Fibroblast of skin of scalp (primary cell): ENCODE measurements at places on chromosomes 2 and 18.

- no peak for DNase-seq
Measured at GRCh38 chr2:198546122-198546521, 741.7 kb downstream of the PLCL1 start.

DNA sequence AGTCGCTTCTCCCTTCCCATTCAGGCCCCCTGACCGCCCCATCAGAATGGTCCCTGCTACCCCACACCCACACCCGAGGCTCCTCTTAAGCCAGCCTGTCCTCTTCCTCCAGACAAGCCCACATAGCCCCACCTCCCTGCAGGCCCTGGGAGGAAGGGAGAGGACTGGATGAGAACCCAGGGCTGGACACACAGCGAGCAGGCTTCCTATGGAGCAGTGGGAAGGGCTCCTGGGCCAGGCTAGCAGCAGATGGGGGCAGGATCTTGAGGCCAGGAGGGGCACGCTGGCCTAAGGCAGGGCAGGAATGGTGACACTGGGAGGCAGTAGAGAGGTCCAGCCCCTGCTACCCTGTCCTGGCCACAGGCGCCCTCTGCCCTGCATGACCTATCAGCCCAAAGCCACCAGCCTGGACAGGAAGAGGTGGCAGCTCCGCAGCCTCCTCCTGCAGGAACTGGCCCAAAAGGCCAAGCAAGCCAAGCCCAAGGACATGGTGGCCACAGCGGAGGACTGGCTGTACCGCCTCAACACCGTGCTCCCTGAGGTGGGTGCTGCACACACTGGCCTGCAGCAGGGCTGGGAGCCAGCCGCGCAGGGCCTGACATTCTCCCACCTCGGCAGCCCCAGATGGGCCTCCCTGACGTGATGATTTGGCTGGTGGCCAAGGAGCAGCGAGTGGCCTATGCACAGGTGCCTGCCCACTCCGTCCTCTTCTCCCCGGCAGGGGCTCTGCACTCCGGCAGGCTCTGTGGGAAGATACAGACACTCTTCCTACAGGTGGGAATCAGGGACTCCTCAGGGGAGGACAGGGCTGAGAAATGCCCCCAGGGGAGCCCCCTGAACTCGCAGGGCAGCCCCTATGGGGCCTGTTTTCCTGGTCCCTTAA, 43.3 kb downstream of the FER1L5 start:
- DNase-seq, result no peak

DNA sequence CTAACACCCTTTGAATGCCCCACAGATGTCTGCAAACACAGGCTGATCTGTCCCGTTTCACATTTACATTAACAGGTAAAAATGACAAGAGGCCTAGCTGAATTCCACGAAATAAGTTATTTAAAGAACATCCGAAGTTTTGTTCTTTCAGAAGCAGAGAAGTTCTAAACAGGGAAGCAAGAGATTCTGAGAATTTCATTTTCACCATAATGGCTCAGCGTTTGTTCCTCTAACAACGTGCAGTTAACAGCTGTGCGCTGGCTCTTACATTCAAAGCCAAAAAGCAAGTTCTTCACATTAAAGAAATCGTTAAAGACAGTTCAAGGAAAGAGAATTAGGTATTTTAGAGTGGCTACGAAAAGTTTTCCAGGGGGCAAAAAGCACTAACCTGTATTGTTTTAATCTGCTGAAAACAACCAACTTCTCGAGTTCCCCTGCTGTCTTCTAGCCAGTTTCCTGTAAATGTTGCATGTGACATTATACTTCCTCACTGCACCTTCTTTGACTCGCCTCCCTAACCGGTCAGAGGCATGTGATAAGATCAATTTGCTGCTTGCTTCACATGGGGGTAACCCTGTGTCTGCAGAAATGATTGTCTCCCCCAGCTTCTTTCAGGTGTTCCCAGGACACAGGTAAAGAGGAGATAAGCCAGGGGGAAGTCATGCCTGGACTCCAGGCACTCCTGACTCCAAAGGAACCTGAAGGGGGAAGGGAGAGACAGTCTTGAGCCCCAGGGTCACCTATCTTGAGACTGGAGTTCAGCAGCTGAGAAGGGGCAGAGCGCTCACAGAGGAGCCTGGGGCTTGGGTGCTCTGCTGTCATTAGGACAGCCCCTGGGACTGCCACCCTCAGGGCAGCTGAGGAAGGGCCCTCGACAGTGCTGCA, 36.8 kb upstream of the WIPF1 start:
- DNase-seq, result no peak

DNA sequence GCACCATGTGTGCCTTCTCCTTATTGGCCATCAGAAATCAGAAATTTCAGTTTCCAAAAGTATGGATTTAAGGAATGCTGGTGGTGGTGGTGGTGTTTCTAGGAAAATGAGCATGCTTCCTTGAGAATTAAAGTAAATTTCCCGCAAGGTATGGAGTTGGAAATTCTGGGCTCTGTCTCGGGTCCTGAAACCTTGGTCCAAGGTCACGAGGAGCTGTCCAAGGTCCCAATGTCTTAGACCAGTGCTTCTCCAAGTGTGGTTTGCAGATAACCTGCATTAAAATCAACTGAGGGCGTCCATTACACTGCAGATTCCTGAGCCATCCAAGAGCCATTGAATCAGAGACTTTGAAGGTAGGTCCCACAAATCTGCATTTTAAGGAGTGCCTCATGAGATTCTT, 210.9 kb upstream of the PKDCC start:
- peak; percentile 53 for DNase-seq

- no peak for DNase-seq
Measured at GRCh38 chr18:63562284-63562683, 20.1 kb downstream of the SERPINB12 start.

DNA sequence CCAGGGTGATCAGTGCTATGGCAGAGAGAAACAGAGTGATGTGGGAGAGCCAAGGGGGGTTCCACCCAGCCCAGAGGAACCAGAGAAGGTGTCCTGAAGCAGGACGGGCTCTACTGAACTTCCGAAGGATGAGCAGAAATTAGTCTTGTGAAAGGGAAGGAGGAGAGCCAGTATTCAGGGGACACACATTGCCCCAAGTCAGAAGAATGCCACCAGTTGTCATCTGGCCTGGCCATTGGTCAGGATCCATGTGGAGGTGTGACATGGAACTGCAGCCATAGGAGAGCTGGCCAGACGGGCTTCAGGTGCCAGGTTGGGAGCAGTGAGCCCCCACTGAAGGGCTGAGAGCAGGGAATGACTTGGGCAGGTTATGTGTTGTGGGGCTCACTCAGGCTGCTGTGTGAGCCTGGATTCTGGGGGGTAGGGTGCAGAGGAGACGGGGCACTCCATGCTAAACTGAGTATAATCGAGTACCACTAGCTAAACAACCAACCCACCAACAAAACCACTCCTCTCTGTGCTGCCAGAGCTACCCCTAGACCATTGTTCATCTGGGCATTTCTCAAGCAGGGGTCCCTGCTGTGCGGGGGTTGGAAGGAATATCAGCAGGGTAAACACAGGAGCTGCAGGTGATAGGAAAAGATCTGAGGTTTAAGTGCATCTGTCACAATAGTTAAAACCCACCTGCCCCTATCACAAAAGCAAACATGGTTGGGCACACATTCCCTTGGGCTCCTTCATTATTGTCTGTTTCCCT, 25.3 kb downstream of the MARCO start:
- no peak for DNase-seq

DNA sequence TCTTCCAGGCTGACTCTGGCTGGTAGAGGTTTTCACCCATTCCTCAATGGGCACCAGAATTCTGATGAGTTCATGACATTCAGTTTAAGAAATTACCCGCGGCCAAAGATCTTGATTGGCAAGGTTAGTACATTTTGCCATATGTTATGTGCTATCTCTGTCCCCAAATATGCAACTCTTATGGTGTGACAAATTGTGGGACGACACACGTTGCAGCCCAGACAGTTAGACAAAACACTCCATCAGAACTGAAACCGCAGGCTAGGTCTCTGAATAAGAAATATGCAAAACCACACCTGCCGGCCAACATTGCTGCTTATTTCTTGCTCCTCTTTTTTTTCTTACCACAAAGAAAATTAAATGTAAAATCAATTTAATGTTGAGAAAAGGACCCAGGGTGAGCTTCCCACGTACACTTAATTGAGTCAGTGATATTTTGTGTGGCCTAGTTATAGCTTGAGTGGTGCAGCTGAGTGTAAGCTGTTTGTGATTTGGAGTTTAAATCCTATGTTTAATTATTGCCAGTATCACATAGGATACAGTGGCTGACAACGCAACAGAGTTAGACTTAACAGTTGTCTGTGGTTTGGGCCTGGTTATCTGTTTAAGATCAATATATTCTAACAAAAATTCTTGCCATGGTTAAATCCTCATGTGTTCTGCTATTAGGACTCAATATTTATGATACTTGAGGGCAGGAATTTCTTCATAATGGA, 35.7 kb upstream of the LTBP1 start:
- no peak for DNase-seq

DNA sequence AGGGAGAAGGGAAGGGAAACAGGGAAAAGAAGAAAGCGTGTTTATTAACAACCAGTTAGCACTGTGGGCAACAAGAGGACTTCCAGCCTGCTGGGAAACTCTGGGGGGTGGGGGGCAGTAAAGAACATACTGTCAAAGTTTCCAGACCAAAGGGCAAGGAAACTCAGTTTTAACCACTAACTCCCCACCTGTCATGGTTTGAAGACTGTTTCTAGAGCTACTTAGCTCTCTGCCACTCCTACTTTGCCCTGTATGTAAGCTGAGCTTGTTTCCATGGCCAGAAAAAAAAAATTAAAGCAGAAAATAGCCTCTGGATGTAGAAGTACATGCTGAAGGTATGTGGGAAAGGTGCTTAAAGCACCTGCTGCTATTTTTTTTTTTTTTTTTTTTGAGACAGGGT, 11.0 kb upstream of the PTPN2 start:
- DNase-seq, result no peak

- peak; percentile 73 for DNase-seq
Measured at GRCh38 chr2:112622528-112622849, 23.2 kb upstream of the SLC20A1 start.

GRCh38 chr2:74528600-74529356, 728 bp downstream of the AUP1 start:
- no peak for DNase-seq

- no peak for DNase-seq
Measured at GRCh38 chr2:186559848-186560247, 30.0 kb upstream of the ITGAV start.

DNA sequence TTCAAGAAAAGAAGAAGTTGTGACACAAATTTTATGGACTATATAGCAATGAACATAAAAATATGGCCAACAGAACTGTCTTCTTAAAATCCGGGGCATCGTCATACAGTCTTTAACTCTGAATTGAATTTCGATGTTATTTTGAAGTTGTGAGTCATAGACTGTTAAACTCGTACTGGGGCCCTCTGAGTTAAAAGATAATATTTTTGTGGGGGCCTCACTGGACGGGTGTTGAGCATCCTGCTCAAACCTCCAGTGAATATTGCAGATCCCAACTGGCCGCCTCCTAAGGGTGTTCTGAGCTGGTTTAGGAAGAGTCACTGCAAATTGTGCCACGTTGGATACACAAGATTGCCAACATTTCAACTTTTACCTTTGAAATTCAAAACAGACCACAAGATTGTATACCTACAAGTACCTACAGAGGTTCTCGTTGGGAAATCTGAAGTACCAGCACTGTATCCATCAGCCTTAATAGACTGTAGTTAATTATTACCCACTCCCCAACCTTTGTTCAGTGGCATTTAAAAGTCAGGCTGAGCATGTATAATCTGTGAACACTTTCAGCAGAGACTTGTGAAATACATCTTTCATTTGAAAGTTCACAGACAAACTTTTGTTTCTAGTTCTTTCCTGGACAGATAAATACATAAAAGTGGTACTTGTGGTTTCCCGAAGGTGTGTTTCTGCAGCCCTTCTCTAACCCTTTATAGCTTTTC, 27.8 kb downstream of the KLHL23 start:
- DNase-seq, result no peak

DNA sequence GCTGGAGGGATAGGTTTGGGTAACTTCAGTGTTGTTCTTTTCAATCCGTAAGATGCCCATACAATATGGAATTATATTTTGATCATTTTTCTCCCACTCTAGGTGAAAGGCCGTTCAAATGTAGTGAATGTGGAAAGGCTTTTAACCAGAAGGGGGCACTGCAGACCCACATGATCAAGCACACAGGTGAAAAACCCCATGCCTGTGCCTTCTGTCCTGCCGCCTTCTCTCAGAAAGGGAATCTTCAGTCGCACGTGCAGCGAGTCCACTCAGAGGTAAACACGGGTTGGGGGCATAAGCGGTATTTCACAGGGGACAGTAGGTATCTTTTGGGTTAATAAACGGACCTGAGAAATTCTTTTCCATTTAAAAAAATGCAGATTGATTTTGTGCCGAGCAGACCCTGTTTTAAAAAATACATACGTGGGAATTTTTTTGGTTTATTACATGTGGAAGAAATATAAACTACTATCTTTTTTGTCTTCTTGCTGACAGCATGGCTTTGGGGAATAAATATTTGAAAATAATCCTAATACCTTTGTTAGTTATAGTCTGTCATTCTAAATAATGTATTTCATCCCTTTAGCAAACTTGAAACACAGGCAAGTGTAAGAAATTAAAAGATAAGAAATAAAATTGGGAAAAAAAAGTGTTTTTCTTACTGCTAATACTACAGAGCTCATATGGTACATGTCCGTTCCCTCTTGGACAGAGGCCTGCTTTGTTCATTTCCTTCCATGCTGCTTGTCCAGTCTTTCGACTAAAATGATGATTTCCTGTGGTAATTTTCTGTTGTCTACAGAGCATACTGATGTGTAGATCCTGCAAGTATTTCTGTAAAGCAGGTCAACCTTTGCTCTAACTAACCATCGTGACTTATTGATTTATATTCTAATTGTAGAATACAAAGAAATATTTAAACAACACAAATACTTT, 53.3 kb downstream of the ZNF236 start:
- peak; percentile 17 for DNase-seq

GRCh38 chr2:46545015-46545839, 65.9 kb downstream of the TMEM247 start:
- DNase-seq, result no peak

DNA sequence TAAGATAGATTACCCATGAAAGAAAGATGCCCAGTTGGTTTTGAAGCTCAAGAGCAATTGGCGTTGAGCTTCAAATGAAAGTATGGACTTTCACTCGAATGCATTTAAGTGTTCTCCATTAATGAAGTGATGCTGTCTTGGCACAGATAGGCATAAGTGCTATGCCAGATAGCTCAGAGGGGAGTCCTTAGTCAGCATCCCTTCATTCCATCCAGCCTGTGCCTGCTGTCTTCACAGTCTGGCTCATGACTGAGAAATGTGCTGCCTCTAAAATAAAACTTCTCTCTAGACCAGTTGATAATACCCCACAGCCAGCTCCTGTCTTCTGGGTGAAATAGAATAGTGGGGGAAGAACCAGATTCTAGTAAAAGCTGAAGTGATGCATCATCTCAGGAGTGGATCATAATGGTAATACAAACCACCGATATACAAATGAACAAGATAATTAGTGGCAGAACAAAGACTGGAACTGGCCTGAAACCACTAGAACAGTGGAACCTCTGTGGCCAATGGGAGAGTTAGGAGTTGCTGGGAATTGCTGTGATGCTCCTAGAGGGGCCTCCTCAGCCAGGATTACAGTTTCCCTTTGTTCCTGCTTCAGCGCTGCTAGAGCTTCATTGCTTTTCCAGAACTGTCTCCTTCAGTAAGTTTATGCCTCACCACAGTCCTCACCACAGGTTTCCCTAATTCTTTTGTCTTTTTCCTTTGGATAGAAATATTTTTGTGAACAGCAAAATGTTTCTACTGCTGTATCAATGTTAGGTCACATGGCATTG, 359.3 kb downstream of the KIAA1328 start:
- DNase-seq, result peak; percentile 63
